ENCODE measurements at places on chromosomes 5 and 9.

DNA sequence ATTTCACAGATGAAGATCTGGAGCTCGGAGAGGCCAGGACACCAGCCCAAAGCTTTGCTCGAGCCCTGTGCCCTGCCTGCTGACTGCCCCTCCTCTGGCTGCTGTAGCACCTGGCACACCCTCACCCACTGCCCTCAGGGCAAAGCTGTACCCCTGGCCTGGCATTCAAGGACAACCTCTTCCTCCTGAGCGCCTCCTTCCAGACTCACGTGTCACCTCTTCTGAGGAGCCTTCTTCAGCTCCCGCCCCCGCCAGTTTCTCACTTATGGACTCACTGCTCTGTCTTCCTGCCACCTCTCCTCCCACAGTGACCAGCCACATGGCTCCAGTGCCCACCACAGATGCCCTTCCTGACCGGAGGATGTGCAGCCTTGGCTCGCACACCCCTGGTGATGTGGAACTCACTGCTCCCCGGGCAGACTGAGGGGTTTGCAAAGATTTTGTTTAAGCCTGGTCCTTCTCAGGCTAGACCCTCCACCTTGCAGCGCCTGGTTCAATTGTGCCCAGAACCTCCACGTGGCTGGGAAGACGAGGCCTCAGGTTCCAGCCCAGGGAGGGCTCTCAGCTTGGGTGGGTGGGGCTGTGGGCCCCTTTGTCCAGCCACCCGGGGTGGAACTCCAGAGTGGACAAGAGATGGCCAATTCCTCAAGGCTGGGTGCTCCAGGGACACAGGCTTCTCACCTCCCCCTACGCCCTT lies 46.6 kb upstream of the PHYKPL start:
- no peak for DNase-seq

GRCh38 chr5:2156358-2157059 lies 273.8 kb upstream of the IRX4 start:
- DNase-seq = no peak

DNA sequence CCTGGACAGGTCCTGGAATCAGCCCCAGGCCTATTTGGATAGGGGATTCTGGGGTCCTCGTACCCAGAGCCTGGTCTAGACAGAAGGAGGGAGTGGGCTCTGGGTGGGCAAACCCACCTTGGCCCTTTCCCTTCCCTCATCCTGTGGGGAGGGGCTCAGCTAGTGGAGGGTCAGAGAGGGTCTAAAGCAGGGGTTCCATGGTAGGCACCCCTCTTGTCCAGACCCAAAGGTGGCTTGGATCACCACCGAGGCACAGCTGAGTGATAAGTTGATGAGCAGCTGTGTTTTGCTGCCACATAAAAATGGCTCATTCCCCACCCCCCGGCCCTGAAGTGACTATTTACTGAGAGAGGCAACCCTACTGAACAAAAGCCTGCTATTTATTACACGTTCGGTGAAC lies 53.8 kb upstream of the KCNMB1 start:
- no peak for DNase-seq

DNA sequence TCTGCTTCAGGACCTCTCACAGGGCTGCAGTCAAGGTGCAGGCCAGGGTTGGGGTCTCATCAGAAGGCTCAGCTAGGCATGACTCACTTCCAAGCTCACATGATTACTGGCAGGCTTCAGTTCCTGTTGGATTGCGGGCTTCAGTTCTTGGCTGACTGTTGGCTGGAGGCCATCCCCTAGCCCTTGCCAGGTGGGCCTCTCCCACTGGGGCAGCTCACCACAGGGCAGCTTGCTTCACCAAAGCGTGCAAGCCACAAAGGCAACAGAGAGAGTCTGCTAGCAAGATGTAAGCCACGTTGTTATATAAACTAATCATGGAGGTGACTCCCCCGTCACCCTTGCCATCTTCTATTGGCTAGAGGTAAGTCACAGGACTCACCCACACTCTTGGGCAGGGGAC lies 14.4 kb downstream of the CPLX2 start:
- no peak for DNase-seq

- no peak for DNase-seq
Observed at GRCh38 chr5:37640088-37640487, 199.8 kb downstream of the GDNF start.

DNA sequence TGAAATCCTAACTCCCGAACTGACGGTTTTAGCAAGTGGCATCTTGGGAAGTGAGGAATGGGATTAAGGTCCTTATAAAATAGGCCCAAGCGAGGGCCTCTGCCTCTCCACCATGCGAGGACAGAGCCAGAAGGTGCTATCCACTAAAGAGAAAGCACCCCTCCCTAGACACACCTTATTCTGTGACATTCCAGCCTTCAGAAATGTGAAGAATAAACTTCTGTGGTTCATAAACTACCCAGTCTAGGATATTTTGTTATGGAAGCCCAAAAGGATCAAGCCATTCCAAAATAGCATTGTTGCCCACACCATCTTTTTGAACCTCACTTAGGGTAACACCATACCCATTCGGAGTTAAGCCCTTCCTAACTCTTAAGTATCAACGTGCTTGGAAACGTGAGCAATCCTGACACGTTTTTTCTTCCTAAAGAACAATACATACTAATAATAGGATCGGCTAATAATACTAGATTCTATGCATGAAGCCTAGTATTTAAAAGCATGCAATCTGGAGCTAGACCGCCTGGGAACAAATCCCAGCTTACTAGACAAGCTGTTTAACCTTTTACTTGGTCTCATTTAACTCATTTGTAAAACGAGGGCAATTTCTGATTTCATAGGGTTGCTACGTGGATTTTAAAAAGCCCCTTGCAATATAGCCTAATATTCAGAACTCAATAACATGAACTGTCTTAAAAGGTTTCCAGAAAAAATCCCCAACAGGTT lies 1.1 kb upstream of the SMC2 start:
- DNase-seq = no peak

- DNase-seq = no peak
Observed at GRCh38 chr9:134781591-134782302, 98.9 kb upstream of the FCN2 start.

DNA sequence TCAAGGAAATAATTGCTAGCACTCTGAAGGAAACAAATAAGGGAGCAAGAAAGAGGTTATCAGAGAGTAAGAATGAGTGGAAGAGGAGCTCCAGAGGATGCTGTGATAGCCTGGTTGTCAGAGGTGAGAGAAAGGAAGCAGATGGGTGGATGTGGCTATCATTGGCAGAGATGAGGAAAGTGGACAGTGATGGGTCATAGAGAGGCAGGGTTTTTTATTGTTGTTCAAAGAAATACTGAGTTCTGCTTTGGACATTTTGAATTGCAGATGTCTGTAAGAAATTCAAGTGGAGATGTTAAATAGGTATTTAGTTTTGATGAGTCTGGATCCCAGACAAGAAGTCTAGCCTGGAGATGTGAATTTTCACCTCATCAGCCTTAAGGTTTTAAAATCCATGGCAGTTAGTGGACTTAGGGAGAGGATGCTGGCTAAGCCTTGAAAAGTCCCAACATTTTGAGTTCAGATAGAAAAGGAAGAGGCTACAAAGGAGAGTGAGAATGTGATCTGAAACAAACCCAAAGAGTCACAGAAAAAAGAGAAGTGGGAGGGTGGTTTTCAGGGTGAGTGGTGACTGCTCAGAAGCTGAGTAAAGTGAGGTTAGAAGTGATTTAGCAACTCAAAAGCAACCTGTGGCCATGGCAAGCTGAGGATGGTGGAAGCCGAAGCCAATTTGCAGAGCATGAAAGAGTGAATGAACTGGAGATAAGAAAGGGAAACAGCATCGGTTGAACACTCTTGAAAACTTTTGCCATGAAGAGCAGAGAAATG lies 50.4 kb downstream of the PPIC start:
- DNase-seq = no peak

GRCh38 chr9:94867842-94868312 lies 141.4 kb downstream of the AOPEP start:
- no peak for DNase-seq

DNA sequence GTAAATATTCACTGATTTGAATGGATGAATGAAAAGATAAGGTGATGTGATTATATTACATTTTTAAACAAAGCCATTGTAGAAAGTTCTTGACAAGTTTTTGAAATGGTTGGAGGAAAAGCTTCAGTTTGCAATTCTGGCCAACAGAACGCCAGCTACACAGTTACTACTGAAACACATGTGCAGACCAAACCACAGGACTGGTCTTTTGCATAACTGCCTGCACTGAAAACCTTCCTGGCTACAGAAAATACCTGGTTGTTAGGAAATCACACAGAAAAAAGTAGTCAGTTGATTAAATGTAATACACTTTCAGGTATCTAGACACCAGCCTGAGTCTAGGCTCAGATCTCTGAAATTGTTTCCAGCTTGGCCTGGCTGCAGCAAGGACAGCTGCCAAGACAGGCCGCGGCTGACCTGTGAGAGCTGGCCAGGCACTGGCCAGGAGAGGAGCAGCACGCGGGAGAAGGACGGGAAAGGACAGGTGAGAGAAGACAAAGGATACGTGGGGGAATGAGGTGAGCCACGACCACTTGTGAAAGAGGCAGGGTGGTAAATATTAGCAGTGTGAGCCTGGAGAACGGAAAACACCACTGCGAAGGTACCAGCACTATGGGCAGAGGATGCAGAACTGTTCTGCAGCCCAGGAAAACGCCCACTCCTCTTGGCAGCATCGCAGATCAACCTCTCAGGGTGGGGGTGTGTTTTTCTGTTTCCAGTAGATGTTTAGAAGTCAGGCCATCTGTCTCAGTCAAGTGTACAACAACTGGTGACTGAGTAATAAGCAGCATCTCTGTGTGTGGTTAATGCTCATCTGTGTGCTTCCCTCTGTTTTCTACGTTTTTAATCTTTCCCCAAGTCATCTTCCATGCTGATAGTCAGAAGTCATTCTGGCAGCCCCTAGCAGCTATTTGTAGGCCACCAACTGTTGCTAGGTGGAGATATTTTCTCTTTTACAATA lies 137.4 kb downstream of the SCAMP1 start:
- no peak for DNase-seq

DNA sequence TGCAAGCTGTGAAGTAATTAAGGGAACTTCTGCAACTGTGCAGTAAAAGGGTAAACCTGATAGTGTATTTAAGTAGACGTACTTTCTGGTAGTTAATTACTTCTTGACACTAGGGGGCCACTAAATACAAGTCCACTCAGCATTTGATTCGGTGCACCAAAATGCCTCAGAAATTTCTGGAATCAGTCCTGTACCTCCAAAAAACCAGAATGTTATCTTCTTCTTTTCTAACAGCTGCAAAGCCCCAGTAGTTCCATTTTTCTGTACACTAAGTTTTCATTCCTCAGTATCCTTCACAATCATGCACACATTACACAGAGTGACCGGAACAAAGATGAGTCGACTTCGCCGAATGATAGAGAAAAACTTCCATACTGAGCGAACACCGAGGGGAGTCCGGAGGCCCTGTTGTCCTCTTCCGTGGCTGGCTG lies 484 bp downstream of the GFM2 start:
- DNase-seq = no peak

- DNase-seq = no peak
Observed at GRCh38 chr5:177609076-177610059, 9.4 kb downstream of the B4GALT7 start.

DNA sequence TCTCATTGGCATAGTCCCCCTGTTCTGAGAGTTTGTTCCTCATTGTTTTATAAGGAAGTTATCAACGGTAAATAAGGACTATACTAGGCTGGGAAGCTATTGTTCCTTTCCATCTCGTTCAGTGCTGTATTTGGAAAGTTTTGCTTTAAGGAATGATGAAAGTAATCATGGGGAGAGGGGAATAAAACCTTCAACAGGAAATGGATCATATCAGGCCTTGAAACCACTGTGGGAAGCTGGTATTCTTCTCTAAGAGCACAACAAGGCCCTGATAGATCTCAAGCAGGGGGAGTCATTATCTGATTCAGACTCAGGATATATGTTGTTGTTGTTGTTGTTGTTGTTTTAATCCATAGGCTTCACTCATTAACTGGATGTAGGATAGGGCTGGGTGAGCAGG lies 474.5 kb downstream of the ENC1 start:
- DNase-seq = no peak

- peak; percentile 48 for DNase-seq
Observed at GRCh38 chr9:128523199-128523925, 18.8 kb downstream of the GLE1 start.

- no peak for DNase-seq
Observed at GRCh38 chr9:129007766-129008468, 20.2 kb downstream of the SH3GLB2 start.

- DNase-seq = no peak
Observed at GRCh38 chr5:137236849-137237507, 262.1 kb downstream of the SPOCK1 start.

GRCh38 chr5:56100439-56101176 lies 105.8 kb upstream of the IL6ST start:
- no peak for DNase-seq

DNA sequence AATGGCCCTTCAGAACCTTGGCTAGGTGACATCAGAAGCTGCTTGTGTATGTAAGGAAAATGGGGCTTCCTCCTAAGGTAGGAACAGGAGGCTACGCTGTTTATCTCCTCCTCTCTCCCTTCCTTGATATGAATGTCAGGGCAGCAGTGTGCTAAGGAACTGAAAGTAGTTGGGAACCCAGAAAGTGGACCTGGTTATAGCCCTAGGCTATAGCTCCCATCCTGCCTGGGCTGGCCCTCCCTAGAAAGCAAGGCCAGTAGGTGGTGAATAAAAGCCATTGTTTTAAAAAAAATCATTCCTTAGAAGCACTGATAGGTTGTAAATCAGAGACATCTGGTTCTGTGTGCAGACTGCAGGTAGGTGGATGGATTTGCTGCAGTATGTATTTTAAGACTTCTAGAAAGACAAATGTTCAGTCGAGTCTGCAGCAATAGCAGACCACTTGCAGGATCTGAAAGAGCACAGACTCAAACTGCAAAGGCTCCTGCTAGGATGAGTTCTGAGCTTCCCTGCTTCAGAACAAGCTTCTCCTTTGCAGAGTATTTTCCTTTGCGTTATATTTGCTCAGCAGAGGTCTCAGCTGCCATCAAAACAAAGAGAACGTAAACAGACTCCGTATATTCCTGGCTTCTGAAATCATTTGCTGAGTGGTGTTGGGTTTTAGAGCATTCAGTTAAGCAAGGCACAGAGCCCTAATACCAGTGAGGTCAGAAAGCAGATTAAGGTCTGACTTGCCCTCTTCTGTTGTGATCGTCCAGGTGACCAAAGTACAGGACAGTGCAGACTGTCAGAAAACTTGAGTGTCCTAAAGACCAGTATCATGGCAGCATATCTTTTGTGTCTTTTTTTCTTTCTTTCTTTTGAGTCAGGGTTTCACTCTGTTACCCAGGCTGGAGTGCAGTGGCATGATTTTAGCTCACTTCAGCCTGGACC lies 20.1 kb upstream of the CFAP157 start:
- no peak for DNase-seq

- DNase-seq = peak; percentile 47
Observed at GRCh38 chr5:111070272-111071134, 1.0 kb upstream of the TSLP start.

GRCh38 chr5:130975847-130976246 lies 189.2 kb downstream of the HINT1 start:
- DNase-seq = no peak

Measured in NT2/D1 (cell line).